ENCODE measurements at places on chromosomes 1 and 21. TPM values are rescaled to one million over a fixed set of nuclear protein-coding genes. Genes with fewer than 3 reads are reported as not detected.

DNA sequence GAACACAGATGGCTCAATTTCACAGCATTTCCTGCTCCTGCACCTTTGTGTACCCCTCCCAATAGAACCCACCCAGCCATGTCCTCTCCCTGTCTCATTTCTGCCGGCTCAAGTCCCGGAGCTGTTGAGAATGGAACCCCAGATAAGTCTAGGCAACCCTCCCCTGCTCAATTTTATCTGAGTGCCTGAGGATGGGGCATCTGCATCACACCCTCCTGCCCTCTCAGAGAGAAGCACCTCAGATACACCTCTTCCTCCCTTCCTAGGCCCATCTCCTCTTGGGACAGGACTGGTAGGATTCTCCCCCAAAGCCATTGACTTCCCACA lies 1.1 kb downstream of the KIF21B start:
- H3K4me1 ChIP-seq = peaks cover 21% of the 10 kb centered on the region
- H3K27ac ChIP-seq = peak overlapping the region; percentile 83
- no peaks in the 10 kb centered on the region for H3K36me3 ChIP-seq
- H3K4me3 ChIP-seq = peak overlapping the region; percentile 52
- no peaks in the 10 kb centered on the region for H3K27me3 ChIP-seq
- DNase-seq = no peak

- H3K4me3 ChIP-seq = no peak overlapping the region
- no peaks in the 10 kb centered on the region for H3K36me3 ChIP-seq
Observed at GRCh38 chr21:34703571-34703970, 34.8 kb downstream of the CLIC6 start.

DNA sequence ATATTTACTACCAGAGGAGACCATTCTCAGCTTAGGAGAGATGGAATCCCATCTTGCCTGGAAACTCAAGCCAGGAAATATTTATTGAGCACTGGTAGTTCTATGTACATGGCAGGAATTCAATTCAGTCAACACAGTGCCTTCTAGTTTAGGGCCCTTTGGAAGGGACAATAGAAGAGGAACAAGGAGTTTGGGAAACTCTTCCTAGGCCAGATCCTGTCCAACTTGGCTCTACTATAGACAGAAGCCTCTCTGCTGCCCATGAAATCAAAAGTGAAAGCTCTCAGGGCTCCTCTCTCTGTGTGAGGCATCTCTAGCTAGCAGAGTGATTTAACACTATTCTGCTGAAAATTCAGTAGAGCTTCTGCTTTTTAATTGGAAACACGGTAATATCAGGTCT lies 244.6 kb upstream of the MAP1LC3C start:
- no peaks in the 10 kb centered on the region for H3K36me3 ChIP-seq
- H3K27me3 ChIP-seq = no peaks in the 10 kb centered on the region
- no peak overlapping the region for H3K4me3 ChIP-seq
- DNase-seq = no peak
- no peak overlapping the region for H3K27ac ChIP-seq

GRCh38 chr1:16149146-16149545 lies 6.7 kb downstream of the EPHA2 start:
- peaks cover 36% of the 10 kb centered on the region for H3K36me3 ChIP-seq
- no peaks in the 10 kb centered on the region for H3K27me3 ChIP-seq
- H3K27ac ChIP-seq = no peak overlapping the region
- no peak overlapping the region for H3K4me3 ChIP-seq

DNA sequence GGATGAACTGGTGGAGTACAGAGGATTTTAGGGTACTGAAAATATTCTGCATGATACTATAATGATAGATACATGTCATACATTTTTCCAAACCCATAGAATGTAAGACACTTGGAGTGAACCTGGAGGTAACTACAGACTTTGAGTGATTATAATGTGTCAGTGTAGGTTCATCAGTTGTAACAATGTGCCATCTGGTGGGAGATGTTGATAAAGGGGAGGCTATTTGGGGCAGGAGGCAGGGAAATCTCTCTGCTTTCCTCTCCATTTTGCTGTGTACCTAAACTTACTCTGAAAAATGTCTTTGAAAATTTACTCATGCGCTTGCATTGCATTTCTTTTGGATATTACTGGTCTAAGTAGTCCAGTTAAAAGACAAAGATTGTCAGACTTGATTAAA lies 35.2 kb downstream of the PTBP2 start:
- H3K36me3 ChIP-seq = peaks cover 41% of the 10 kb centered on the region
- no peak for DNase-seq
- no peaks in the 10 kb centered on the region for H3K4me1 ChIP-seq
- H3K4me3 ChIP-seq = no peak overlapping the region

GRCh38 chr21:45016031-45016405 lies 58.4 kb upstream of the ADARB1 start:
- no peak overlapping the region for H3K4me3 ChIP-seq

GRCh38 chr1:156337052-156337887 lies 822 bp downstream of the CCT3 start:
- peaks cover 36% of the 10 kb centered on the region for H3K36me3 ChIP-seq
- peak overlapping the region; percentile 95 for H3K4me3 ChIP-seq
- H3K27me3 ChIP-seq = no peaks in the 10 kb centered on the region
- no peak for DNase-seq
- peaks cover 13% of the 10 kb centered on the region for H3K4me1 ChIP-seq

GRCh38 chr1:214075999-214076707 lies 88.4 kb downstream of the PROX1 start:
- H3K36me3 ChIP-seq = no peaks in the 10 kb centered on the region
- no peak for DNase-seq
- H3K27ac ChIP-seq = no peak overlapping the region

DNA sequence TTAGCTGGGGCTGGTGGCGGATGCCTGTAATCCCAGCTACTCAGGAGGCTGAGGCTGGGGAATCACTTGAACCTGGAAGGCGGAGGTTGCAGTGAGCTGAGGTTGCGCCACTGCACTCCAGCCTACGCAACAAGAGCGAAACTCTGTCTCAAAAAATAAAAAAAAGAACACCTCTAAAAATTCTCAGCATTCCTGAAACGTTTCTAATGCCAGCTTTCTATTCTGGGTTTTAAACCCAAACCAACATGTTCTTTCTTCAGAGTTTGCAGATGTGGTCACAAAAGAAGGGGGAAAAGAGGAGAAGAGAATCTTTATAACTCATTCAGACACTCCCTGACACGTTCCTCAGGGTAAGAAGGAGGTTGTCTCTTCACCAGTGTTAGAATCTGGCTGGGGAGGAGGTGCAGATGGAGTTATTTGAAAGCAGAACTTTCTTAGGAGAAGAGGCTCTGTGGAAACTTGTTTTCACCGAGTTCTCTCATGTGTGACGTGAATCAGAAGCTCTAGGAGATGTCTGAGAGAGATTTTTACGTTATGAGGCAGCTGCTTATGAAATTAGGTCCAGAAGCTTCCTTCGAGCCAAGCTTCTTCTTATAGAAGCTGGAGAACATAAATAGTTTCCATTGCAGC lies 17.8 kb upstream of the CNR2 start:
- H3K27ac ChIP-seq = no peak overlapping the region
- no peaks in the 10 kb centered on the region for H3K27me3 ChIP-seq
- H3K36me3 ChIP-seq = no peaks in the 10 kb centered on the region
- no peak for DNase-seq
- H3K4me1 ChIP-seq = no peaks in the 10 kb centered on the region
- H3K4me3 ChIP-seq = no peak overlapping the region

DNA sequence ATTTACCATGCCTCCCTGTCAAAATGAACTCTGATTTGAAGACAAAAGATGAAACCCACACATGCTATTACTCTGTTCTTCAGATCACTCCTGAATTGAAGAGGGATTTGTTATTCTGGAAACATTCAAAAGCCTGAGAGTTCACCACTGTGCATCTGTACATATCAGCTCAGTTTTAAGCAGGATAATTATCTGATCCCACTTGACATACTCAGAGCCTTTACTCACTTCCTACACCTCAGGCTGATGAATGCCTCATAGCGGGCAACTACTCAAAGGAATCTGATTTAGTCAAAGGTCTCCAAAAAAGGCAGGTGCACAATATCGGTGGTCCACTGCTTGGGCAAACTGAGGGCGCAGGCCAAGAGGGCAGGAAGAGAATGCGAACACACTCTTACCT lies 47.5 kb upstream of the LPAR3 start:
- no peak overlapping the region for H3K27ac ChIP-seq
- H3K36me3 ChIP-seq = no peaks in the 10 kb centered on the region
- H3K4me3 ChIP-seq = no peak overlapping the region
- no peaks in the 10 kb centered on the region for H3K4me1 ChIP-seq
- H3K27me3 ChIP-seq = no peaks in the 10 kb centered on the region

DNA sequence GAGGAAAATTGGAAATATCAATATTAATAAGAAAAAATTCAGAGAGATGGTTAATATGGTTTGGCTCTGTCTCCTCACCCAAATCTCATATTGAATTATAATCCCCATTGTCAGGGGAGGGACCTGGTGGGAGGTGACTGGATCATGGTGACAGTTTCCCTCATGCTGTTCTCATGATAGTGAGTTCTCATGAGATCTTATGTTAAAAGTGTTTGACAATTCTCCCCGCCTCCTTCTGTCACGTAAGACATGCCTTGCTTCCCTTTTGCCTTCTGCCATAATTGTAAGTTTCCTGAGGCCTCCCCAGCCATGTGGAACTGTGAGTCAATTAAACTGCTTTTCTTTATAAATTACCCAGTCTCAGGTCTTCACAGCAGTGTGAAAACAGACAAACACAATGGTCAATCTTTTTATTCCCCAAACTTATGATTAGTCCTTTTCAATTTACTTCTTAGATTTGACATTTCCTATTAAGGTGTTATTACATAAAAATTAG lies 11.0 kb downstream of the EGLN1 start:
- H3K27me3 ChIP-seq = no peaks in the 10 kb centered on the region
- no peak overlapping the region for H3K4me3 ChIP-seq
- H3K27ac ChIP-seq = no peak overlapping the region
- no peak for DNase-seq
- no peaks in the 10 kb centered on the region for H3K36me3 ChIP-seq

GRCh38 chr1:24708938-24709337 lies 36.3 kb upstream of the CLIC4 start:
- no peaks in the 10 kb centered on the region for H3K27me3 ChIP-seq
- no peak for DNase-seq

- no peak overlapping the region for H3K4me3 ChIP-seq
- H3K27ac ChIP-seq = peak overlapping the region; percentile 58
- peaks cover 5% of the 10 kb centered on the region for H3K4me1 ChIP-seq
- H3K27me3 ChIP-seq = no peaks in the 10 kb centered on the region
Observed at GRCh38 chr1:109535971-109536491, 3.6 kb upstream of the GPR61 start.

DNA sequence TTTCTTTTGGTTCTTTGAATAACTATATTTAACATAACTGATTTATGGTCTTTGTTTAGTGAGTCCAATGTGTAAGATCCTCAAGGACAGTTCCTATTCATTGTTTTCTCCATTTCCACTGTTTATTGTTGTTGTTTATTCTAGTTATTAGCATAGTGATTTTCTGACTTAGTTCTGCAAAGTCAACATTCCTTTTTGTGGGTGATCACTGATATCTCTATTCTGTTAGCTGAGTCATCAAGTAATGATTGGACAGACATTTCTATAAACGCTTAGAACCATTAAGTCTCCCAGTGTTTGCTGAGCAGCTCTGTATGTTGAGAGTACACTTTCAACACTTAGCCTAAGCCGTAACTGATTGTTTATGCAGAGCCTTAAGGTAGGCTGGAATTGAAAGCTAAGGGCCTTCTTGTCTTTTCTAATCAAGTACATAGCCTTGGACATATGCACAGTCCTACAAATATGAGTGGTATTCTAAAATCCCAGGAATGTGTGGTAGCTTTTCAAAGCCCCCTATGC lies 87.1 kb downstream of the SLC5A9 start:
- H3K27me3 ChIP-seq = no peaks in the 10 kb centered on the region
- no peak overlapping the region for H3K27ac ChIP-seq
- H3K4me3 ChIP-seq = no peak overlapping the region
- no peaks in the 10 kb centered on the region for H3K36me3 ChIP-seq
- H3K4me1 ChIP-seq = no peaks in the 10 kb centered on the region

DNA sequence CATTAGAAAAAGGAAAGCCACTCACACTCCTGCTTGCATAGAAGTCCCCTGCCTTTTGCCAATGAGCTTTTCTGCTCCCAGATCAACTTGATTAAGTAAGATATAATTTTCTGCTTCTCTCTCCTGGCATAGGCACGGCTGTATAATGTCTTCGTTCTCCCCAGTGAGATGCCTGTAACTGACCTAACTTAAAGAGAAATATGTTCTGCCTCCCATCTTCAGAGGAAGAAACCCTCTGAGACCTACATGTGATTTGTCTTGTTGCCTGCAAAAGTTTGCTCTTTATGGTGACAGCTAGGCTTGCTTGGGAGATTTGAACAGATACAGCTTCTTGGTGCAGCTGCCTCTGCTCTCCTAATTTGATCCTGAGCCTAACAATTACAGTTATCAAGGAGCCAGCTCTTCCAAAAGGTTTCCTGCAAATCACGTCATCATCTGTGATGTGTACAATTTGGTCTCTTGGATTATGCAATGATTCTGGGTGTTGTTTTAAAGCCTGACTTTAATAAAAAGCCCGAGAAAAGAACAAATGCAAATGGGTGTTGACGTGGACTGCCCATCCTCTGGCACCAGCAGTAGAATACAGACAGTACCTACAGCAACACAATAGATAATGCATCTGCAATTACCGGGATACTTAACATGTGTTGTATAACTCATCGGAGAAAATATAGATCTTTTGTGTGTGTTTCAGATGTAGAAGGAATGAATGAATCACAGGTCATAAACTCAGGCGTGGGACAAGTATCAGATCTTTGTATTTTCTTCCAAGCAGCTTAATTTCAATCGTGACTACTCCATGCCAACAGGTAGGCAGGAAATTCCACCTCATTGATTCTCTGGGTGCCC lies 76.2 kb upstream of the KAZN start:
- H3K4me1 ChIP-seq = no peaks in the 10 kb centered on the region
- no peaks in the 10 kb centered on the region for H3K27me3 ChIP-seq
- no peak overlapping the region for H3K4me3 ChIP-seq

- no peak for DNase-seq
- no peaks in the 10 kb centered on the region for H3K36me3 ChIP-seq
- no peak overlapping the region for H3K27ac ChIP-seq
- H3K4me1 ChIP-seq = no peaks in the 10 kb centered on the region
- H3K4me3 ChIP-seq = no peak overlapping the region
Observed at GRCh38 chr1:221987860-221988520, 246.1 kb upstream of the DUSP10 start.

DNA sequence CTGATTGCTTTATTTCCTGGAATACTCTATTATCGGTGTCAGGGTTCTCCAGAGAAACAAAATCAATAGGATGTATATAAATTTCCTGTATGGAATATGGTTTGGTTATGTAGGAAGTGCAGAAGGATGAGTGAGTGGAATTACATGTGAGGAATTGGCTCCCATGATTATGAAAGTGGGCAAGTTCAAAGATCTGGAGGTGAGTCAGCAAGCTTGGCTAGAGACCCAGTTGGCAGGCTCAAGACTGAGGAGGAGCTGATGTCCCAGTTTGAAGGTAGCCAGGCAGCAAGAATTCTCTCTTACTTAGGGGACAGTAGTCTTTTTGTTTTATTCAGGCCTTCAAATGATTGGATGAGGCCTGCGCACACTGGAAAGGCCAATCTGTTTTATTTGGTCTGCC lies 57.5 kb downstream of the MAP3K7CL start:
- no peak overlapping the region for H3K4me3 ChIP-seq
- H3K36me3 ChIP-seq = no peaks in the 10 kb centered on the region
- DNase-seq = no peak

- H3K36me3 ChIP-seq = no peaks in the 10 kb centered on the region
- no peaks in the 10 kb centered on the region for H3K27me3 ChIP-seq
- no peaks in the 10 kb centered on the region for H3K4me1 ChIP-seq
- no peak overlapping the region for H3K27ac ChIP-seq
Observed at GRCh38 chr1:167912294-167912693, 1.6 kb downstream of the ADCY10 start.

Gene NMNAT2
- total RNA-seq = 2.5 TPM

Gene MYOG
- not detected for total RNA-seq

Gene FCRL5
- total RNA-seq = not detected

Gene SUMO3
- total RNA-seq = 78.5 TPM

Gene GALNT2
- total RNA-seq = 44.9 TPM

Gene SPRR4
- total RNA-seq = not detected

Gene SPRR3
- not detected for total RNA-seq

Gene KIF2C
- 0.25 TPM for total RNA-seq

Data from heart left ventricle (tissue), 16 donors.